ENCODE measurements at places on chromosomes 16 and 17. TPM values are rescaled to one million over a fixed set of nuclear protein-coding genes. Genes with fewer than 3 reads are reported as not detected.

GRCh38 chr17:1727258-1727789, 2.8 kb downstream of the WDR81 start:
- no peak overlapping the region for H3K27ac ChIP-seq
- H3K36me3 ChIP-seq, result no peaks in the 10 kb centered on the region
- DNase-seq, result no peak
- no peak overlapping the region for H3K4me3 ChIP-seq

GRCh38 chr17:28485049-28485448, 11.6 kb downstream of the SLC13A2 start:
- no peak for DNase-seq
- no peak overlapping the region for H3K4me3 ChIP-seq
- no peaks in the 10 kb centered on the region for H3K36me3 ChIP-seq
- no peak overlapping the region for H3K27ac ChIP-seq
- H3K4me1 ChIP-seq, result no peaks in the 10 kb centered on the region

GRCh38 chr17:75625813-75626486, 7.3 kb upstream of the SMIM5 start:
- H3K4me3 ChIP-seq, result no peak overlapping the region
- H3K36me3 ChIP-seq, result no peaks in the 10 kb centered on the region
- H3K4me1 ChIP-seq, result no peaks in the 10 kb centered on the region
- no peaks in the 10 kb centered on the region for H3K27me3 ChIP-seq

DNA sequence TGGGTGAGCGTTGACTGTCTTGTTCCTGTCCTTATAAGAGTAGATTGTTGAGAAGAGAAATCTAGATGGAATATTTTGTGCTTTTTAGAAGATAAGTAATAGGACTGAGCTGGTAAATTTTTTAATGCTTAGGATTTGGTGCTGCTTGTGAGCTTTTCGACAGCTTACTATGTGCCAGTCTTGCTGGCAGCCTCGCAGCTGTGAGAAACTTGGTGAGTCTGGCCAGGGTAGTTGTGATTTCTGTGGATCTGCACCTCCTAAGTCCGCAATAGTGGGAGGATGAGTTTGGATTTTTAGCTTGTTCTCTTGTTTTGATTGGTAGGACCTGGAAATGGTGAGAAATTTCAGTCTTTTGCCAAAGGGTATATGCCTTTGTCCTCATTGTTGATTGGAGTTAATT, 3.6 kb downstream of the SOCS7 start:
- no peak for DNase-seq
- no peak overlapping the region for H3K27ac ChIP-seq
- no peak overlapping the region for H3K4me3 ChIP-seq
- peaks cover 9% of the 10 kb centered on the region for H3K4me1 ChIP-seq
- H3K36me3 ChIP-seq, result no peaks in the 10 kb centered on the region

DNA sequence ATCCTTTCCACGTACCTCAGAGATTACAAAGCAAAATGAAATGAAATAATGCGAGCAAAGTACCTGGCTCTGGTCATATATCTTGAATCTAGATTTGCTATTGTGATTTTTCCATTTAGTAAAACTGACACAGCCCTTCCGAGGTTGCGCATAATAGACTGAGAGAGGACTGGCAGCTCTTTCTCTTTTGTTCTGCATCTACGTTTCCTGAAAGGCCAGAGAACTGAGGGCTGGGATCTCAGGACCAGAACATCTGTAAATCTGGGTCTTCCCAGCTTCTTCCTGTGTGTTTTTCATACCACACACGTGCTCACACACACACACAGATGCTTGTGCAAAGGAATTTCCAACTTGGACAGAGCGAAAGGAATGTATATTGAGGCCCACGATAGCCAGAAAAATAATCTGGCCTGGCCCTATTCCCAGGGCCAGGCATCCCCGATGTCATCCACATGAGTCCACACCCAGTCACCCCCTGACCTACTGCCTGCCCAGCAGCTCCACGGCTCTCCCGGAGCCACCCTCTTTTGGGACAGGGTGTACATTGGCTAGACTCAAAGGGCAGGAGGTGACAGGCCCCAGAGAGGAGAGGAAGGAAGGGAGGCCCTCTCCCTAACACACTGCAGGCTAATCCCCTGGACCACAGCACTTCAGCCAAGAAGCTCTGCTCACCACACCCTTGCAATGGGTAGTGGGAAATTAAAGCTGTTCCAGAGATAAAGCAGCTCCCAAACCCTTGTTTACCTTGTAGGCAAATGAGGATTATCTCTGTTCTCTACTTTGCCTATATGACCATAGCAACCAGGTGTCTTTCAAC, 41.8 kb downstream of the NOL11 start:
- no peaks in the 10 kb centered on the region for H3K36me3 ChIP-seq
- H3K4me1 ChIP-seq, result no peaks in the 10 kb centered on the region
- H3K27me3 ChIP-seq, result no peaks in the 10 kb centered on the region
- H3K27ac ChIP-seq, result no peak overlapping the region
- H3K4me3 ChIP-seq, result no peak overlapping the region

DNA sequence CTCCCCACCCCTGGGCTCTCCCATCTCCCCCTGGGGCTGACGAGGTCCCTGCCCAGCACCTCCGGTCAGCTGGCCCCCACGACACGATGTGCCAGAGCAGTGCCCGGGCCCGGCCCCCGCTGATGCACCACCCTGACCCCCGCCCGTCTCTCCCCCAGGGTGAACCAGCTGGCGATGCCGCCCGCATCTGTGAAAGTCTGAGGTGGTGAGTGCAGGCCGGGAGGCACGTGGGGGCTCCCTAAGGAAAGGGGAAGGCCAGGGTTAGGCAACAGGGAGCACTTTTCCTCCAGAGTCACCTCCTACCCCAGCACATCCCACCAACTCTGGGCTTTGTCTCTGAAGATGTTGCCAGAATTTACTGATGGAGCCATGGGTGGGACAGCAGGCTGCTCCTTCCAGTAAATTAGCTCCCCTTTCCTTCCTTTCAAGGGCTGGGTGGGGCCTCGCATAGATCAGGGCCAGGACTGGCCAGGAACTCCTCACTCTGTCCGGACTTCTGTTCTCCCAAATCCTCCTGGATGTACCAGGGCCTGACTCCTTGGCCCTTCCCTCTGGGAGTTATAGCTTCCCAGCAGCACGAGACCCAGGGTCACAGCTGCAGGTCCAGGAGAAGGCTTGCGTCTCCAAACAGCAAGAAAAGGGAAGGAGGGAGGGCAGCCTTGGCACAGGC, 18.3 kb downstream of the MYBBP1A start:
- H3K4me3 ChIP-seq, result no peak overlapping the region
- H3K4me1 ChIP-seq, result no peaks in the 10 kb centered on the region
- no peaks in the 10 kb centered on the region for H3K27me3 ChIP-seq
- H3K36me3 ChIP-seq, result peaks cover 7% of the 10 kb centered on the region

GRCh38 chr16:1330260-1330914, 3.1 kb upstream of the BAIAP3 start:
- H3K4me1 ChIP-seq, result peaks cover 14% of the 10 kb centered on the region
- H3K27me3 ChIP-seq, result no peaks in the 10 kb centered on the region
- no peak overlapping the region for H3K4me3 ChIP-seq
- H3K27ac ChIP-seq, result no peak overlapping the region
- H3K36me3 ChIP-seq, result no peaks in the 10 kb centered on the region

DNA sequence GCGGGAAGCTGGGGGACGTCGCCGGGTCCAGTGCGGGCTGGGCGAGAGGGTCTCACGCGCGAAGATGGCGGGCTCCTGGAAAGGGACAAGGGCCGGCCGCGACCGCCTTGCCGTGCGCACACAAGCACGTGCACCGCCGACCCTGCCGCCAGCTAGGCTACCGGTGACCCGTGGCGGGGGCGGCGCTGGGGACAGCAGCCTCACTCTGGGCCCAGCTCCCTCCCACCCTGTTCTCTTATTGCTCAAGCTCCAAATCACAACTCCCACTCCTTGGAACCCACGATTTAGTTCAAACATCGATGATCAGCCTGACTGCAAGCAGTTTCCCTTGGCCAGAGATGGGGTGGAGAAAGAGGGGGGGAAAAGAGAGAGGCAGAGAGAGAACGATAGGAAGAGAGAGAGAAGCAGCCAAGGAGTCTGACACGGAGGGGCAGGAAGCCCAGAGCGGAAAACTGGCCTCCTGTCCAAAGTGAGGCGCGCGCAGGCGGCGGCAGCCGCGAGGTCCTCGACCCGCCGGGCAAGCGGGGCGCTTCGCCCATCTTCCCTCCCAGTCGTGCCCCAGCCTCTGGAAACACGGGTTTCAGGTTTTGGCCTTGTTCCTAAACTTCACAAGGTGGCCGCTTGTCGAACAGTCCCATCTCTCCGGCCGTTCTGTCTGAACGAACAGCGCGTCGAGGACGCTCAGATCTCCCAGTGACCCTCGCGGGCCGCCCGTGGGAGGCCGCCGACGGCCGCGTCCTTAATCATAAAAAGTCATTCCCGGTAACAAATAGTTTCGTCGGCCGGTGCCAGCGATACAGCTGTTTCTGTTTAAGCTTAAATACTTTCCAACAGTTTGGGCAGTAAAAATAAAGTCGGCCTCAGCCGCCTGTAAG, 1.7 kb upstream of the CBX8 start:
- H3K4me3 ChIP-seq, result peak overlapping the region; percentile 20
- peaks cover 34% of the 10 kb centered on the region for H3K4me1 ChIP-seq
- peaks cover 9% of the 10 kb centered on the region for H3K36me3 ChIP-seq
- DNase-seq, result peak; percentile 24

DNA sequence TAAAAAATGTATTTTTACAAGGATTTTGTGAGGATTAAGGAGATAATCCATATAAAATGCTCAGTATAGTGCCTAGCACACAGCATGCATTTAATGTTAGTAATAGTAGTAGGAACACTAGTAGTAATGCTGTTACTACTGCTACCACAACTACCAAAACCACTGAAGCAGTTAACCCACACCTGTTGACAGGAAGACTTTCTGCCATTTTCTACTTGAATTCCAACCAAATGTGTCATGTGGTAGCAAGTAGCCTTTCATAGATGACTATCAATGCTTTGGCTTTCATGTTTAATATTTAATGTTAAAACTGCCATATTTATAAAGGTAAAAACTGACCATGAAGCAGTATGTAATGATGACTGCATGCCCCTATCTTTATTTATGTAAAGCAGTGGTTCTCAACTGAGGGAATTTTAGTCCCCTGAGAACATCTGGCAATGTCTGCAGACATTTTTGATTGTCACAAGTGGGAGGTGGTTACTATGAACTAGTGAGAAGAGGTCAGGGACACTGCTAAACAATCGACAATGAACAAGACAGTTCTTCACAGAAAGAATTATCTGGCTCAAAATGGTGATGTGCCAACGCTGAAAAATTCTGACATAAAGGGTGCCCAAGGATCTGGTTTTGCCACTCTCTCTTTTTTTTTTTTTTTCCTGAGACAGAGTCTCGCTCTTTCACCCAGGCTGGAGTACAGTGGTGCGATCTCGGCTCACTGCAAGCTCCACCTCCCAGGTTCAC, 89.4 kb downstream of the ITFG1 start:
- no peak overlapping the region for H3K4me3 ChIP-seq
- H3K27me3 ChIP-seq, result no peaks in the 10 kb centered on the region
- DNase-seq, result no peak
- H3K27ac ChIP-seq, result no peak overlapping the region
- H3K4me1 ChIP-seq, result no peaks in the 10 kb centered on the region
- no peaks in the 10 kb centered on the region for H3K36me3 ChIP-seq

DNA sequence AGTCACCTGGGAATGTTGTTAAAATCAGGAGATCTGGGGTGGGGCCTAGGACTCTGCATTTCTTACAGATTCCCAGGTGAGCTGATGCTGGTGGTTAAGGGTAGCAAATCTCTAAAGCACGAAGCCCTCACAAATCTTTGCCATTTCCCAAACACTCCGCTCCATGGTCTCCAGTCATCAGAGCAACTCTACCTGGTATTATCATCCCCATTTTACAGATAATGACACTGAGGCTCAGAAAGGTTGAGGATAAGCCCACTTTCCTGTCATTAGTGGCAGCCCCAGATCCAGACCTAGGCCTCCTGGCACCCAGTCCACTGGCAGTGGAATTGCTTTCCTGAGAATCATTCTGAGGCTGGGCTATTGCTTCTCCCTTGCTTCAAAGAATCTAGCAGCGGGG, 8.7 kb downstream of the SLC46A1 start:
- H3K36me3 ChIP-seq, result no peaks in the 10 kb centered on the region
- no peaks in the 10 kb centered on the region for H3K27me3 ChIP-seq
- no peak overlapping the region for H3K4me3 ChIP-seq
- no peaks in the 10 kb centered on the region for H3K4me1 ChIP-seq
- H3K27ac ChIP-seq, result no peak overlapping the region

DNA sequence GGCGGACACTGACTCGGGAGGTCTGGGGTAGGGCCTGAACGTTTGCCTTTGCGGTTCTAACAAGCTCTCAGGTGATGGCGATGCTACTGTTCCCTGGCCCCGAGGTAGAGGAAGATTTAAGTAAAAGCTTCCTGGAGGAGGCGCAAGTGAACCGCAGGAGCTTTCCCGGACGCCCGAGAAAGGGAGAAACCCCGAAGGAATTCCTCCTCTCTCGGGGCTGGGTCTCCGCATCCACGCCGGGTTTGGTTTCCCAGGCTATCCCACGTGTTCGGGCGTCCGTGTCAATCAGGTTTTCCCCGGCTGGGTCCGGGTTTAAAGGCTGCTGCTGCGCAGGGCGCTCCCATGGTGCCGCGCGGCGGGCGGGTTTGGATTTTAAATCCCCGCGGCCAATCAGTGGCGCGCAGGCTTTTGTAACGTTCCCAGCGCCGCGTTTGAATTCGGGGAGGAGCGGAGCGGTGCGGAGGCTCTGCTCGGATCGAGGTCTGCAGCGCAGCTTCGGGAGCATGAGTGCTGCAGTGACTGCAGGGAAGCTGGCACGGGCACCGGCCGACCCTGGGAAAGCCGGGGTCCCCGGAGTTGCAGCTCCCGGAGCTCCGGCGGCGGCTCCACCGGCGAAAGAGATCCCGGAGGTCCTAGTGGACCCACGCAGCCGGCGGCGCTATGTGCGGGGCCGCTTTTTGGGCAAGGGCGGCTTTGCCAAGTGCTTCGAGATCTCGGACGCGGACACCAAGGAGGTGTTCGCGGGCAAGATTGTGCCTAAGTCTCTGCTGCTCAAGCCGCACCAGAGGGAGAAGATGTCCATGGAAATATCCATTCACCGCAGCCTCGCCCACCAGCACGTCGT, at the start of gene PLK1:
TSS of gene PLK1 (plus strand) at position 460 of the 844 bp plus-strand sequence. CDS start at position 504, 44 bp downstream.
- no peaks in the 10 kb centered on the region for H3K27me3 ChIP-seq
- H3K27ac ChIP-seq, result peak within 1 kb of the TSS; percentile 39
- DNase-seq, result peak; percentile 62

DNA sequence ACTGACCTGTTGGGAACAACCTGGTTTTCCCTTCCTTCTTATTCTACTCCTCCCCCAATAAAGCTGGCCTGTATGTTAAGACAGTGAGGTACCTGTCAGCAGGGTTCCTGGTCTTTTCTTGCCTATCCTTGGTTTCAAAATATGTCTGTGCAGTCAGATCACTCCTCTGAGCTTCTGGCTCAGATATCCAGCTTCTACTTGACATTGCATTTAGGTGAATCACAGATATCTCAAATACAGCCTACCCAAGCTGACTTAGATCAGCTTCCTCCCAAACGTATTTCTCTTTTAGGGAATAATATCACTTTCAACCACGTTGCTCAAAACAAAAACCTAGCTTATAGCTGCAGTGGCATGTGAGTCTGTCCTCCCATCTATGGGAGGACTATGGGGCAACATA, 48.7 kb downstream of the TEX14 start:
- DNase-seq, result no peak
- no peaks in the 10 kb centered on the region for H3K4me1 ChIP-seq

GRCh38 chr16:64857411-64857810, 264.5 kb downstream of the CDH11 start:
- no peak overlapping the region for H3K4me3 ChIP-seq
- DNase-seq, result no peak
- no peaks in the 10 kb centered on the region for H3K36me3 ChIP-seq
- H3K4me1 ChIP-seq, result no peaks in the 10 kb centered on the region

GRCh38 chr17:47694581-47695428, 844 bp downstream of the TBKBP1 start:
- H3K36me3 ChIP-seq, result no peaks in the 10 kb centered on the region
- DNase-seq, result peak; percentile 62
- no peaks in the 10 kb centered on the region for H3K27me3 ChIP-seq
- H3K4me3 ChIP-seq, result peak overlapping the region; percentile 58
- H3K4me1 ChIP-seq, result peaks cover 24% of the 10 kb centered on the region

TP53TG3D gene
- 0.65 TPM for total RNA-seq

CCDC92B gene
- 0.22 TPM for total RNA-seq

All from naive thymus-derived CD4-positive, alpha-beta T cell (primary cell).